ENCODE measurements at places on chromosomes 5 and 9.

DNA sequence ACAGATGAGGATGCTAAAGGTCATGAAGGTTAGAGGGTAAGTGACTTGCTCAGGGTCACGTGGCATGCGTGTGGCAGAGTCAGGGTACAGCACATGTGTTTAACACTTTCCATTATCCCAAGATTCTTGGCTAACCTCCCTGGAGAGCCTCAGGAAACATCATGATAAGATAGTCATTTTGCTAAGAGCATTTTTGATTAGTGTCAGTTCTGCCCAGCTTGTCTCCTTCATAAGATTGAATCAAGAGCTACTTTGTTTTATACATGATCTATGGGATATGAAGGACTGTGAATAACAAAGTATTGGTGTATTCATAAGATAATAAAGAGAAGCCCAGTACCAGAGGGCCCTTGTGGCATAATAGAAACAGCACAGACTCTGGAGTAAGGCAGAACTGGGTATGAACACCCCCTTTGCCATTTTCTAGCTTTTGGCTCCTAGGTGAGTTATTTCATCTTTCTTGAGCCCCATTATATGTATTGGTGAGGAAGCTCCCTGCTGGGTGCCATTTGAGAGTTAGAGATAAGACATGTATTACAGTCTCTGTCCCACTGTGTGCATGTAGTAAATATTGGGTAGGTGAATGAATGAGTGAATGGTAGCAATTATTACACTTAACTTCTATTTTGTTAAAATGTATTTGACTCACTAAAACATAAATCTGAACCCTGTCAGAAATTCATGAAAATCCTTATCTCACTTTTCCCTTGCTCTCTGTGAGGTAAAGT is 16.1 kb downstream of the PTPDC1 start:
- DNase-seq, result no peak

DNA sequence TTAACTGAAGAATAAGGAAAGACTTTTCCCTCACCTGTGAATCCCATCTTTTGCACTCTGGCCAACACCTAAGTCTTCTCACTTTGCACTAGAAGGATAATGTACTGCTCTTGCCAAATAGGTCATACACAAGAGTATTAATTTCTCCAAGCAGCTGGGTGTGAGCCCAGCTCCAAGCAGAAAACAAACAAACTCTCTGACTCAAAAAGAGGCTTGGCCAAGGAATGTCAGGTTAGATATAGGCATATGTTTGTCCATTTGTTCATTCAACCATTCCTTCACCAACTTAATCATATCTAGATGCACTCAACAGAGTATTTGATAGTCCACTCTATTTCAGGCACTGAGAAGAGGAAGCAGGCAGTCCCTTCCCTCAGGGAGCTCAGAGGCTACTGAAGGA is 84.4 kb downstream of the HTR4 start:
- no peak for DNase-seq

DNA sequence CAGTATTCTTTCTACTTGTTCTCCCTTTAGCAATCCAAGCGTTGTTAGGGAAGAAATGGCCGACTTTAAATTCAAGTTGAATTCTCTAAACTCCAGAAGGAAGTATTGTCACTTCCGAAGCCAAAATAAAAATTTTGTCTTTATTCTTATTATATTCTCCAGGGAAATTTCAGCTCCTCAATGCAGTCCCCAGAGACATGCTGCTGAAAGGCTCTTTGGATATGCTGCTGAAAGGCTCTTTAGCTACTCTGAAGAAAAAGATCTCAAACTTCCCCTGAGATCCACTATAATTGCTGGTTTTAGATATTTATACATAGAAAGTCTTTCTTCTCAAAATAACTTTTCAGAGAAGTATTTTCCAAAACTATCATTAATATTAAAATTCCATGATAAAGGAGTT is 92.3 kb upstream of the PARP8 start:
- no peak for DNase-seq

DNA sequence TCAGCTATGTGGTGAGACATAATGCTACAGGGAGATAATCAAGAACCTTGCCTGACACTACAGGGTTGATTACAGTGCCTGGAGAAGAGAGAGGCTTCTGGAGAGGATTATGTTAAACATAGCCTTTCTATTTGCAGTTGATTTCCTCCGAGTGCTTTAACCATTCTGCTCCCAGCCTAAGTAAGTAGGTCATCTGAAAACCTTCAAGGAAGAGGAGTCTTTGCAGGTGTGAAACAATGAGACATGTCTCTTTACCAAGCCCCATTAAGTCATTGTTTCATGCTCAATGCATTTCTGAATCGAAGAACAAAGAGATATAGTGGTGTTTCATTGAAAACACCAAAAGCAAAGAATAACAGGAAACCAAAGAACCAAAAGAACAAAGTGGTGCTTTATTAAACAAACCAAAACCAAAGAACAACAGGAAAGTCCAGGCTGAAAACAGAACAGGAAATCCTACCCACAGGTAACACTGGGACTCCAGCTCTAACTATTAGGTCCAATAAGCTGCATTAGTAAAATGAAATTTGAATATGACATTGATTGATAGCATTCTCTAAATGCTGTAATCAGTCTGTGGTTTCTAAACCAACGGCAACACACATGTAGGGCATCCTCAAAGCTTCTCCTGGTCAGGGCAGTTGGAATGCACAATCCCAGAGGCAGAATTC is 113.3 kb upstream of the SPATA31D4 start:
- no peak for DNase-seq

- DNase-seq, result peak; percentile 31
Measured at GRCh38 chr5:80754900-80755299, 100.1 kb upstream of the DHFR start.

DNA sequence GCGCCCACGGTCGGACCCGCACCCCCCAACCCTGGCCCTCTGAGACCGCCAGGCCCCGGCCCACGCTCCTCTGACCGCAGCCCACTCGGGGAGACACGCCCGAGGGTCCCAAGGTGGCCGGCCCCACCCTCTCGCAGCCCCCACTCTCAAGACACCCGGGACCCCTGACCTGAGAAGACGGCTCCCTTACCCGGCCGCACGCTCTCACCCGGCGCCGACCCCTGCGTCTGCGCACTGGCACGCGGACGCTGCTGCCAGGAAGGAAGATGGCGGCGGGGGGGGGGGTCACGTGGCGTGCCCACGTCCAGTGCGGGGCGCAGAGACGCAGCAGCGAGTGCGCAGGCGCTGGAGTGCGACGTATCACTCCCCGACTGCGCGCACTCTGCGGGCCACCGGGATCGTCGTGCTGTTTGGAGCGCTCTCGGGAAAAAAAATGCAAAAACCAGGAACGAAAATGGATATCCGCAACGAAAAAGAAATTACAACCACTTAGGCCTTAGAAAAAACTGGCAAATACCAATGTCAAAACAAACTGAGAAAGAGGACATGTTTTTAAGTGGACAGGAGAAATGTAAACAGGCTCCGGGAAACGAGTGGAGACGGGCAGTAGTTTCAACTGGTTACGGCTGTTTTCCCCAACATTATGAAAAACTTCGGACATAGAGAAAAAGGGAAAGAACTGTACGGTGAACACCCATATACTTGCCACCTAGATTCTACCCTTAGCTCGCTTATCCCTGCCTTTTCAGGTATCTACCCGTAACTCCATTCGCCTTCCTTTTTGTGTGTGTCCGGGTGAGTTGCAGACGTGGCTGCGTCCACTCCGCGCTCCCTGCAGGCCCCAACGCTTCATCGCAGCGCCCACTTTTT is at the start of gene MRPL36:
TSS of gene MRPL36 (minus strand) at position 236 of the 870 bp plus-strand sequence. CDS start 902 bp downstream, outside the sequence.
- peak; percentile 95 for DNase-seq

GRCh38 chr5:173859408-173860159 is 28.6 kb upstream of the CPEB4 start:
- DNase-seq, result no peak

DNA sequence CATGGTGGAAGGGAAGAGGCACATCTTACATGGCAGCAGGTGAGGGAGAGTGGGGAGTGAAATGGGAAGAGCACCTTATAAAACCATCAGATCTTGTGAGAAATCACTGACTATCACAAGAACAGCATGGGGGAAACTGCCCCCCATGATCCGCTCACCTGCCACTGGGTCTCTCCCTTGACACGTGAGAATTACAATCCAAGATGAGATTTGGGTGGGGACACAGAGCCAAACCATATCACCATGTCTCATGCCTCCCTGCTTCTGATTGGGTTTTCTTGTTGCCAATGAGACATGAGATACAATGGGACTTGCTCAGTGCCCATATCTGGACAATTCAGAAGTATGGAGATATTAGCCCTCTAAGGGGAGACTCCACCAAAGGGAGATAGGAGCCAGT is 97.4 kb downstream of the TARS1 start:
- no peak for DNase-seq
